8988T (cell line): ENCODE measurements at places on chromosomes 3 and 15.

DNA sequence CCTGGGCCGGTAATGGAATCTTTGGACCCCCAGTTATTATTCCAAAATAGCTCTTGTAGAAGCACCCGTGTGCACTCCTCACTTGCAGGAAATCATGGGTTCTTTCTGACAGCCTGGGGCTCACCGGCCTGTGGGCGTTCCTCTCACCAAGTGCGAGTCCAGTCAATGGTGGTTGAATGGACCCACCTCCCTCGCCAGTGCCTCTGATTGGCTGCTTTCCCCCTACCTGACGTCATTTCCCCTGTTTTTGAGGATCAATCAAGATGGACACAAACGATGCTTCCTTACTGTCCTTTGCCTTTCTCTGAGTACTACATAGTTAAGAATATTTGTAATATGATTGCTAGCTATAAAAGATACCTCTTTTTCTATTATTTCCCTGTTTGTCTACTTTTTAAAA, 18.1 kb downstream of the MOBP start:
- DNase-seq = no peak

GRCh38 chr15:45333550-45333949, 44.8 kb downstream of the GATM start:
- no peak for DNase-seq

- DNase-seq = no peak
These were observed 67.0 kb downstream of the ISG20 start for GRCh38 chr15:88705769-88706165.

DNA sequence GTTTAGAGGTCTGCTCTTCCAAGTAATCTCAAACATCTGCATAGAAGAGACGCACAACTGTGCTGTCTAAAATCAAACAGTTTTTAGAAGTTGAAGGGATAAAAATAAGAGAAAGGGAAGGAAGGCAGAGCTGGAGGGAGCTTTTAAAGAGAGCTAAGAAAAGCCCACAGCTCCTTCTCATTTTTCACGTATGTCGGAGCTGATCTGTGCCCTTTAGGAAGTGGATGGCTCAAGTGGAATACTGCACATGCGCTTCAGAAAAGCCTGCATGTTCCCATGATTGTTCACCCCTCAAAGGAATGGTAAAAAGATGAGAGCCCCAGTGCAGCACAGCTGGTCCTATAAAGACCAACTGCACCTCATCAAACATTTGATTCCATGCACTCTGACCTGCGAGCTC, 207.2 kb downstream of the ADAMTS17 start:
- no peak for DNase-seq

DNA sequence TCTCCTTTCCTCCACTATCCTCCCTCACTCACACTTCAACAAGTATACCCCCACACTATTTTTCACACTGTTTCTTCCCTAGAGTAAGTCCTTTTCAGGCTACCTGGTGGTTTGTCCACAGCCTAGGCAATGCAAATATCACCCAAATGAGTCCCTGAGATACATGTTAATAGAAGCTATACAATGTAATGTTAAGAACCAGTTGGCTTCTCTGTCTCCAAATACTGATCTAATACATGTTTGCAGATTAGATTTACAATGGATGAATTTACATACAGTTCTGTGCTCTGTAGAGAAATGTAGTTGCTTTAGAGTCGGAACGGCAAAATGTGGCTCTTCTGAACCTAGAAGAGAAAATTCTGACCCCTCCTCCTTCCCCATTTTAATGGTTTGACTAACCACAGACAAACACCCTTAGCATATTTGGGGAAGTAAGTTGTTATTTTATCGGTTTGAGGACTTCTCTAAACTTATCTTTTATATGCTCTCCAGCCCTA, 63.6 kb upstream of the MBNL1 start:
- DNase-seq = no peak

GRCh38 chr15:36358094-36358493, 221.3 kb upstream of the CDIN1 start:
- no peak for DNase-seq

- no peak for DNase-seq
These were observed 38.2 kb downstream of the TRANK1 start for GRCh38 chr3:36906504-36907149.
